ENCODE measurements at places on chromosomes 3 and 15.

DNA sequence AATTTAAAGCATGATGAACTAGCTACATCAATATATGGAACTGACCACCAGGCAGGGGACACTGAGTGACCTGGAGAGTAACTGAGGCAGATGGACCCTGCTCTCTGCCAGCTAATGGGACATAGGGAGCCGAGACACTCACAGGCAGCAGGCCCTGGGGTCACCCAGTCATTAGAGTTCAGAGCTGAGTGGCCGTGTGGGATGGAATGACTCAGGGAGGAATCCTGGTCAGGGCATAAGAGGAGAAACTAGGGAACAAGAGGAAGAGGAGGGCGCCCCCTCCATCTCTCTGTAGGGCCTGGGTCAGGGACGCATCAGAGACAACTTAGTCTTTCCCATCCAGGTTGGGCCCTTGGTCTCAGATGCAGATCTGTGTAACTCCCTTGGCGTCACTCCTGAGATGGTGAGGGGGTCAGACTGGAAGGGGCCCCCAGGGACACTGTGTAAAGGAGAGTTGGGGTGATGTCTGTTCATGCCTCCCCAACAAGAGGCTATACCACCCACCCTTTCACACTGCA lies 39.8 kb downstream of the CCDC12 start:
- DNase-seq = no peak

- no peak for DNase-seq
Observed at GRCh38 chr3:122642935-122643334, 37.7 kb upstream of the PARP14 start.

DNA sequence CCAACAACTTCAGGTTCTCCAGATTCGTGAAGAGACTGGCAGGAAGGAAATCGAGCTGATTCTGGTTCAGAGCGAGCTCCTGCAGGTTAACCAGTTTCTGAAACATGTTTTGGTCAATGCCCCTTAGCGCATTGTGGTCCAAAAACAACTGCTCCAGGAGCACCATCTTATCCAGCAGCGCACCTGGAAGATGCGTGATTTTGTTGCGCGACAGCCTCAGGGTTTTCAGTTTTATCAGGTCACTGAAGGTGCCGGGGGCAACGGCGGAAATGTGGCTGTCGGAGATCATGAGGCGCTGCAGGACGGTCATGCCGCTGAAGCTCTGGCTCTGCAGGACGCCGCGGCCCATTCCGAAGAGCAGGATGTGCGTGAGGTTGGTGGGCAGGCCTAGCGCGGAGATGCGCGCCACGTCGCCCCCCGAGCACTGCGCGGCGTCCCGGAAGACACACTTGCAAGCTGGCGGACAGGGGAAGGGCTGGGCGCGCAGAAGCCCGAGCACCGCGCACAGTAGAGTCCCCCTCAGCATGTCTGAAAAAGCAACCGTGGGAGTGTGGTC lies 1.2 kb downstream of the GP5 start:
- no peak for DNase-seq

DNA sequence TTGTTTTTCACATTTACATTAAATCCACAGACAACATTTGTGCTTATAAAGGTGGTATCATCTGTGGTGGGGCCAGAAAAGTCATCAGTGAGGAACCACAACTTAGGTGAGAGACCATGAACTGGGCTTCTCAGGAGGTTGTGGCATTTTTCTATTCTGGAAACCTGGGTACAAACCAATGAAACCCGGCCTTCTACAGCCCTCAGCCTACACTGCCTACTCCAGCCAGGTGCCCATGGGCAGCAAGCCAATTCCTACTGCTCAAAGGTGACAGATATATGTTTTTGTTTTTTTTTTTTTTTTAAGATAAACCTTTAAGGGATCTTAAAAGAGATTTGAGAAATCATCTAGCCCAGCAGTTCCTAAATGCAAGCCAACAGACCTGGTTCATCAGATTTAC lies 20.3 kb downstream of the SPG21 start:
- DNase-seq = no peak

DNA sequence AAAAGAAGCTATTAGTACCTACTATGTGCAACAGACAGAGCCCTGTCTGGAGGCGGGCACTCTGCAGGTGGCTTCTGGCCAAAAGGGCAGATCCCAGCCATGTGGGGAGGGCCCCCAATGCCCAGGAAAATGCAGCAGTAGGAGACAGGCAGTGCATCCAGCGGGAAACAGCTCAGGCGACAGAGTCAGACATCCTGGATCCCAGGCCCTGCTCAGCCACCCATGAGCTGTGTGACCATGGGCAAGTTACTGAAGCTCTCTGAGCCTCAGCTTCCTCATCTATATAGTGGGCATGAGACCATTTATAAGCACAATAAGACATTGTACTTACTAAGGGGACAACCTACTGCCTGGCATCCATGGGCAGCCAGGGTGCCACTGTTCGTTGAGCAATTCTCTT lies 25.8 kb downstream of the NUP210 start:
- DNase-seq = no peak

GRCh38 chr15:60865507-60865906 lies 363.6 kb downstream of the RORA start:
- no peak for DNase-seq

DNA sequence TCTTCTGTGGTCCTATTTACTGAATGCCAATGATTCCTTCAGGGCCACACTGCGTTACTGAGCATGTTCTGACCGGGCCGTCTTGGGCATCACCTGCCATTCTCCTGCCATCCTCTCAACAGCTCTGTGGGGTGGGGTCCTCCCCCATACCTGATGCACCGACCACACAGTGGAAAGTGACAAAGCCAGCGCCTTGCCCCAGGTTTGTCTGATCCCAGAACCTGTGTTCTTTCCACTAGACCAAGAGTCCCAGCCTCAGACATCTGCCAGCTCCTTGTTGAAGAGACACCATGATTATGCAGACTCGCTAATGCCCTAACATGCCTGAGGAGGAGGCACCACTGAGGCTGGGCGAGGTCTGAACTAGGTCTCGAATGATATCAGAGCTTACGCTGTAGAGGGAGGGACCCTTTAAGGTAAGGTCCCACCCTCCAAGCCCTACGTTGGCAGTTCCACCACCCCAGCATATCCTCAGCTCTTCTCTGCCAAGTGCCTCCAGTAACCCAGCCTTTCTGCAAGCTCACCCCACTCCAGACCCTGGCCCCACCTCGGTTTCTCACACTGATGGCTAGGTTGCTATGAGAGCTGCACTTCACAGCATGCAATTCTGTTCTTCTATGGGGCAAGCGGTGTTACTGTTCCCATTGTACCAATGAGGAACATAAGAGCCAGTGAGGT lies 29.8 kb upstream of the PLXNA1 start:
- no peak for DNase-seq

DNA sequence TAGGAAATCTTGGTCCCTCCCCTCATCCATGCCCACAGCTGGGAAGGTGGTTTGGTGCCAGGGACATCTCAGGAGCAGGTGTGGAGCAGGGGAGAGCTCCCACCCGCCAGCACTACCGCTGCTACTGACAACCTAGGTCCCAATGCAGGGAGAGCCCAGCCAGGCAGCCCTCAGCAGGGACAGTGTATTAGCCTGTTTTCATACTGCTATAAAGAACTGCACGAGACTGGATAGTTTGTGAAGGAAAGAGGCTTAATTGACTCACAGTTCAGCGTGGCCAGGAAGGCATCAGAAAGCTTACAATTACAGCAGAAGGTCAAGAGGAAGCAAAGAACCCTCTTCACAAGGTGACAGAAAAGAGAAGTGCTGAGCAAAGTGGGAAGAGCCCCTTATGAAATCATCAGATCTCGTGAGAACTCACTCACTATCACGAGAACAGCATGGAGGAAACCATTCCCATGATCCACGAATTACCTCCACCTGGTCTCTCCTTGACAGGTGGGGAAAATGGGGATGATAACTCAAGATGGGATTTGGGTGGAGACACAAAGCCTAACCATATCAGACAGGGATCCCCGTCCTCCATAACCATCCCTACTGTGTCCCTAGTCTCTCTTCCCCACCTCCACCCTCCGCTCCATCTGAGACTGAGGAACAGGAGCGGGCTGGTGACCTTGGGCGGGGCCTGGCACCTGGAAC lies 218.6 kb downstream of the TBC1D2B start:
- DNase-seq = no peak

DNA sequence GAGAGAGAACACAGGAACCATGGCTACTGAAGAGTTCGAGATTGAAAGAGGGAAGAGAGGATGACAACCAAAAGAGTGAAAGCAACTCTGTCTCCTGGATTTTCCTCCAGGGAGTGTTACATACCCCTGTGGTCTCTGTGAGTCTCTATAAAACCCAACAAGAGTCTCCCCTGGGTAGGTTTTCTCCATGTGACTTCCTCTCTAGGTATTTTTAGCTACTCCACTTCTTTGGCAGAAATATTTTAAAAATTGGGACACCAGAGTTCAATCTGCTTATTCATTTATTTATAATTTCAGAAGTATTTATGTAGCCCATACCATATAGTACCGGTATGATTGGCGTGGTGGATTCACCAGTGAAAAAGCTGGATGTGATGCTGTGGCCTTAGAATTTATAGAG lies 671.7 kb upstream of the NR2F2 start:
- DNase-seq = no peak

DNA sequence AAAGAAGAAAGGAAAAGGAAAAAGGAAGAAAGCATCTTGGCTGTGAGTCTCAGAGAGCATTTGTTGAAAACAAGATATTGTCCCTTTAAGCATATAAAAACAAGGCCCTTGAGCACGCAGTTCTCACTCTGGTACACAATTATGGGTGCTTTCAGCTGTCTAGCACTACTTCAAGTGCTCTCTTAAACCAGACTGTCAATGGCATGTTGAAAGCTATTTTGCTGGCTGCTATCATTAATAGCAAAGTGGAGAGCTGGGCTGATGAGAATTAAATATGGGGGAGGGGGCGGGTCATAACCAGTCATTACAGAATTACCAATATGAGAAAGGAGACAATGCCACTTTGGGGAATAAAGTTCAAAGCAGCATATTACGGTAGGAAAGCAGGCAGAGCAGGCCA lies 9.3 kb downstream of the TLE3 start:
- DNase-seq = no peak

DNA sequence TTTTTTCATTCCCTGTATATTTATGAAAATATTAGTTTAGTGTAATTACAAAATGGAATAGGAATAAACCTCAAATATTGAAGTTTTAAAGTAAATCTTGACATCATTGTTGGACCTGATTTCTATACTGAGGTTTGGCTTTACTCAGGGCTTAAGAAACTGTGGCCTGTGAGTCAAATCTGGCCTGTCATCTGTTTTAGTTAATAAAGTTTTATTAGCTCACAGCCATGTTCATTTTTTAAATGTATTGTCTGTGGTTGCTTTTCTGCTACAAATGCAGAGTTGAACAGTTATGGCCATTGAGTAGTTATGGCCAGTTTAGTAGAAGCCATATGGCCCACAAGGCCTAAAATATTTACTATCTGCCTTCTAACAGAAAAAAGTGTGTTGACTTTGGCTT lies 80.7 kb downstream of the DIPK2A start:
- no peak for DNase-seq

DNA sequence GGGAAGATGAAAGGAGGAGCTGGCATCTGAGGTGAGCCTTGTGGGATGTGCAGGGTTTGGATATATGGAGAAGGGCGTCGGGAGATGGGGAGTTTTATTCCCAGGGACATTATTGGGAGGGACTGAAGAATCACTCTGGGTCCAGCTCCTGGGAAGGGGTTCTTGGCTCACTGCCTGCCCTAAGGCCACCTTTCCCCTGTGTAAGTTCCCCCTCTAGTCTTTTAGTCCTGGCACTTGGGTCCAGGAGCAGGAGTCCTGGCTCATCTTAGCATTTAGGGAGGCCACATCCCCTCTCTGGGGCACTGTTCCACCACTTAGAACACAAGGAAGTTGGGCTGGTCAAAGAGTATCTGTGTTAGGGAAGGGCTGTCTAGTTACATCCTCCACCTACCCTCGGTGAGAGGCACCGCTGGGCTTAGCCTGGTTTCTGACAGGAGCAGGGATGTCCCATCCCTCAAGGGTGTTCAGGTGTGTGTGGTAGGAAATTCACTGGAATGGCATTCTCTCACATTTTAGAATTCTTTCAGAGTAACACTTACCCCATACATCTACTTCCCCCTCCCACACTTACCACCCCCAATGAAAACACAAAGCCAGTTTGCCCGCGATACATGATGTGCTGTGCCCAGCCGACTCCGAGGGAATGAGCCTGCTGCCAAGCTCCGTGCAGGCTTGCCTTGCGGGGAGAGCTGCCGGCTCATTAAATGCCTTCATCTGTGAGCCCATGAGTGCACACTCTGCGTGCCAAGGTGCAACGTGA lies 86.7 kb downstream of the FAM43A start:
- no peak for DNase-seq

GRCh38 chr3:22117751-22118346 lies 366.8 kb upstream of the ZNF385D start:
- no peak for DNase-seq

DNA sequence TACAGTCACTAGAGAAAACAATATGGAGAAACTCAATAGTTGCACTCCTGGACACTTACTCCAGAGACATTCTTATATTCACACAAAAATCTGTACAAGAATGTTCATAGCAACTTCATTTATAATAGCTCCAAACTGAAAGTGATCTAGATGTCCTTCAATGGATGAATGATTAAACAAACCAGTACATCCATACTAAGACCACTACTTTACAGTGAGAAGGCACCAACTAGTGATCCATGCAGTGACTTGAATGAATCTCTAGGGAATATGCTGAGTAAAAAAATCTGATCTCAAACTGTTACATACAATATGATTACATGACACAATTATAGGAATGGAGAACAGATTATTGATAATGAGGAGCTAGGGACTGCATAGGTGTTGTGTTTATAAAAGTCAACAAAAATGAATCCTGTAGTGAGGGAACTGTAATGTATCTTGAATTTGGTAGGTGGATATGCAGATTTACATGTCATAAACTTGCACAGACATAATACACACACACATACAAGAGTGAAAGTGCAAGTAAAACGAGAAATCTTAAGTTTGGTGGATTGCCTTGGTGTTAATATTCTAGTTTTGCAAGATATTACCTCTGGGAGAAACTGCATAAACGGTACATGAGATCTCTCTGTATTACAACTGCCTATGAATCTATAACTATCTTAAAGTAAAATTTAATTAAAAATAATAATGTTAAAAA lies 85.7 kb downstream of the SPATA16 start:
- DNase-seq = no peak

GRCh38 chr3:163601426-163601825 lies 1476.9 kb downstream of the SI start:
- no peak for DNase-seq

DNA sequence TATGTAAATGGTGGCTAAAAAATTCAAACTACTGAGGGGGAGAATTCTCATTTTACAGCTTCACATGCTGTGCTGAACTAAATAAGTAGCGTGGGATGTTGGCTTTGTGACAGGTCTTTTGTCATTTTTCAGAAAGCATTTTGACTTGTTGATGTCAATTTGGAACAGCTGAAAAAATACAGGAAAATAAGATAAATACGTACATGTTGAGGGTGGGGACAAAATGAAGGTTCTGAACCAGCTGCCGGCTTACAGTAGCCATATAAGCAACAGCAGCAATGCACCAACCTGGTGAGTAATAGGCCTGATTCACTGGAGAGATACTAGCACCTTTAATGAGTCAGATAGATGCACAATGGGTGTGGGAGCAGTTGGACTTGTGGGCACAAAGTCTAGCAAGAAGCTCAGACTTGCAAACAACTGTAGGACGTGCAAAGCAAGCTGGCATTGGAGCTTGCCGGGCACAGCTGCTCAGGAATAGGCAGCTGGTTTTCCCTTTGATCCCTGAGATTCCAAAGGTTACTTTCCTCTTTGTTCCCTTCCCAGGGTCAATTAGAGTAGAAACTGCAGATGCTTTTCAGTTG lies 12.9 kb downstream of the B3GNT5 start:
- DNase-seq = no peak

- DNase-seq = no peak
Observed at GRCh38 chr15:95174301-95175259, 943.2 kb downstream of the MCTP2 start.
